GM06990 (cell line): ENCODE measurements at places on chromosomes 1 and 21.

- no peak for DNase-seq
Measured at GRCh38 chr1:160641323-160642280, 5.2 kb downstream of the SLAMF1 start.

- DNase-seq = no peak
Measured at GRCh38 chr1:83928396-83928795, 70.5 kb downstream of the TTLL7 start.

GRCh38 chr1:79974659-79975058 lies 968.1 kb upstream of the ADGRL4 start:
- no peak for DNase-seq

- no peak for DNase-seq
Measured at GRCh38 chr21:44795342-44795741, 6.3 kb downstream of the UBE2G2 start.

- DNase-seq = no peak
Measured at GRCh38 chr1:112399456-112399855, 3.4 kb downstream of the CTTNBP2NL start.

GRCh38 chr1:35929730-35930592 lies 944 bp upstream of the AGO3 start:
- no peak for DNase-seq

DNA sequence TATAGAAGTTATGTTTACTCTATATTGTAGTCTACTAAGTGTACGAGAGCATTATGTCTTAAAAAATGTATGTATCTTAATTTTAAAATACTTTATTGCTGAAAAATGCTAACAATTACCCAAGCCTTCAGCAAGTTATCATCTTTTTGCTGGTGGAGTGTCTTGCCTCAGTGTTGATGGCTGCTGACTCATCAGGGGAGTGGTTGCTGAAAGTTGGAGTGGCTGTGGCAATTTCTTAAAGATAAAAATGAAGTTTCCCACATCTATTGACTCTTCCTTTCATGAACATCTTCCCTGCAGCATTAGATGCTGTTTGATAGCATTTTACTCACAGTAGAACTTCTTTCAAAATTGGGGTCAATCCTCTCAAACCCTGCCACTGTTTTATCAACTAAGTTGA lies 95.8 kb downstream of the CDC7 start:
- no peak for DNase-seq

- DNase-seq = no peak
Measured at GRCh38 chr1:16971341-16972188, 8.9 kb downstream of the MFAP2 start.

GRCh38 chr1:21956720-21957552 lies 19.8 kb upstream of the HSPG2 start:
- no peak for DNase-seq

DNA sequence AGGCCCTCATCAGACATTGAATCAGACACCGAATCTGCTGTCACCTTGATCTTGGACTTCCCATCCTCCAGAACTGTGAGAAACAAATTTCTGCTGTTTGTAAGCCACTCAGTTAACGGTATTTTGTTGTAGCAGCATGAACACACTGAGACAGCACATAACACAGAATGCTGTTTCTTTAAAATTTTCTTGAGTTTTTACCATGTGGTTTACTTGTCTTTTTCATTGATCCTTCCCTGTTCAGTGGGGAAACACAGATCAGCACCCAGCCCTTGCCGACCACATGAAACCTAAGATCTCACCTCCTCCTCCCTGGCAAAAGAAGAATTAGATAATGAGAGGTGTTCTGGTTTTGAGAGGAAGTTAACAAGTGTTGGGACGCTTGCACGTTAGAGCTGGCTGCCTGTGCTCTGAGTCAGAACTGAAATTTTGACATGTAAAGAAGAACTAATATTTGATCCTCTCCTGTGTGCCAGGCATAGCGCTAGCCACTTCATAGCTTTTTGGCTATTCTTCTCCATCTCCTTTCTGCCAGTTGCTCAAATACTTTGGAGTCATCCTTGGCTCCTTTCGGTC lies 179.6 kb downstream of the DHRS3 start:
- peak; percentile 50 for DNase-seq

- DNase-seq = no peak
Measured at GRCh38 chr21:44919111-44919912, 1.4 kb downstream of the ITGB2 start.

DNA sequence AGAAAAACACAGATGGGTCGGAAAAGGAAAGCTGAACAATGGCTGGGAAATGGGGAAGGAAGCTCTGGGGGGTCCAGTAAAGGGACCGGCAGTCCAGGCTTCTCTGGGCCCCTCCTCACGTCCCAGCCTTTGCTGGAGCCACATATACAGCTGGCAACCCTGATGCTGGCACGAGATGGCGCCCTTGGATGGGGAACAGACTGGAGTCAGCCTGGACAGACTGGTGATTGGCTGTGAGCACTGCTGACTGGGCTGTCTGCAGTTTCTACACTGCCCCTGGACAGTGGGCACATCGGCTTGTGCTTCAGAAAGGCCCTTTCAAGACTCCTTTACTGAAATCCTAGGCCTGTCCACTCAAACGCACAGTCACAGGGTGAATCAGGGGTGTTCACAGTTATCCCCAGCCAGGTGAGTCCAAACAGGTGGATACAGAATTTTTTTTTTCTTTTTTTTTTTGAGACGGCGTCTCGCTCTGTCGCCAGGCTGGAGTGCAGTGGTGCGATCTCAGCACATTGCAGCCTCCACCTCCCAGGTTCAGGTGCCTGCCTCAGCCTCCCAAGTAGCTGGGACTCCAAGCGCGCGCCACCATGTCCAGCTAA lies 31.1 kb upstream of the ZBTB40 start:
- DNase-seq = peak; percentile 26

GRCh38 chr1:170670802-170671628 lies 7.1 kb downstream of the PRRX1 start:
- no peak for DNase-seq

GRCh38 chr21:29726044-29726443 lies 213.8 kb downstream of the GRIK1 start:
- no peak for DNase-seq

DNA sequence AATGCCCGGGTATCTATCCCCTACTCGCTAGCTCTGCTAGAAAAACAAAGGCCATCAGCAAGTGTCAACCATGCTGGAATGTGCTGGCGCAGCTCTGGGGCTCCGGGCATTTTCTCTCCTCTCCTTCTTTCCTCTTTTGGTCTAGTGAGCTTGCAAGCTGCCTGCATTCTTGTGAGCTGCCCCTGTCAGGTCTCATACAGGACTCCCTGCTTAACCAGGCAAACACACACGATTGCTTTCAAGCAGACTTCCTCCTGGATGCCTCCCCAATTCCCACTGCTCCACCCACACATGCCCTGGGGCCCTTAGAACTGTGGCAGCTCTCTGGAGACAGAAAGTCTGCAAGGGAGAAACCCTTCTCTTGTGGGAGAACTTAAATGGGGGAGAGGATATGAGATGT lies 35.7 kb upstream of the SUCO start:
- DNase-seq = no peak

DNA sequence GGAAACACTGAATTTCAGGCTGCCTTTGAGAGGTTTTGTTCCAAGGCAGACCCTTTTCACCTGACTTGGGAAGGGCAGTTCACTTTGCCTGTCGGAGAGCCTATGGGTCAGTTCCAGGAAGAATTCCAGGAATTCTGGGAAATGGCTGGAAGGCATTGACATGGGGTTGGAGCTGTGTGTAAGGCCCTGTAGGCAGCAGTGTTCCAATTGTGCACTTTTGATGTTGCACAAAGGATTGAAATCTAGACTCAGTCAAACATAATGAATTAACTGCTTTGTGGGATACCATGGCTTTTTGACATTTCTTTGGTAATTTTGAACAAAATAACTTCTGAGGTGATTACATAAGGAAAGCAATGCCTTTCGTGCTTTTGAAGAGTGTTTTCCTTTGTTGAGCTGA lies 184.6 kb downstream of the SDCCAG8 start:
- no peak for DNase-seq

DNA sequence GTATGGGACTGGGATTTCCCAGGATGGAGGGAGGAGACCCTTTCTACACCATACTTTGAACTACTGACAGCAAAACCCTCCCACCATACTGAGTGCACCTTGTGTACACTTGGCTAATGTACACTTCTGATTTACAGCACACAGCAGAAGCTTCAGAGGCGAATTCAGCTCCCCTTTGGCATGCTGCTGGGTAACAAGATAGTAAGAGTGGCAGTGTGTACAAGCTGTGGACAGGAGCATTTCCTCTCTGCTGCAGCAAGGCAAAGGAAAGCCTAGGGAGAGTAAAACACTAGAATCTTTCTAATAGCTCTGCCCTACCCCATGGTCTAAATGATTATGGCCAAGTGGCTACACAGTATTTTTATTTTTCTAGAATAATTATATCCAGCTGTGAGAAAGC lies 83.9 kb upstream of the ARTN start:
- DNase-seq = no peak

DNA sequence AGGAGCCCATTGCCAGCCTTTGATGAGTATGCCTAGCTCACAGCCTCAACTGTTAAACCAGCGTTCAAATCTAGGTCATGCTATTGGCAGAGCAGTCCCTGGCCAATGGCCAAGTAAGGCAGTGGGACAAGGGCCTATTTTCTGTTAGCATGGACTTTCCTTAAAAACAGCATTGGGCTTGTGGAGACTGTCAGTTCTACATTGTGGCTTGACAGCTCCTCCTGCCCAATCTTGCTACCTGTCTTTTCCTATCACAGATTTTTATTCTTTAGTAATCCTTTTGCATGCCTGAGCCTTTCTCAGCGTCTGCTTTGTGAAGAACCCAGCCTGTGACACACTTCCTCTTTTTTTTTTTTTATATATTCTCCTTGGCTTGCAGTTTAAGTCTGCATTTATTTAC lies 56.4 kb downstream of the DIP2A start:
- DNase-seq = no peak

DNA sequence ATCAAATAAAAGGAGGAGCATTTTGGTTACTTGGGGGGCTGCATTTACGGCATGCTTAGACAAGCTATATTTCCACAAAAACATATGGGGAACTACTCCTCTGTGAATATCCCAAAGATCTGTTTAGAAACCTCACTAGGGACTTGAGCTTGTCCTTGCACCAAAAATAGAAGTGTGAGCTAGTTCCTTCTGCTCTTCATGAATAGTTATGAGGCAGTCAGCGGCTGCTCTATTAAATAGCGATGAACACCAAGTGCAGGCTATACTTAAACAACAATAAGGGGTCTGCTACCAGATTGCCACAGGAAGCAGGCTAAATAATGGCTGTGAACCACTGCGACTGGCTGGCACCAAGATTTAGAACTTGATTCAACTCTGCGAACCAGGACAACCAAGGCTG lies 190.1 kb downstream of the PCP4 start:
- DNase-seq = no peak

DNA sequence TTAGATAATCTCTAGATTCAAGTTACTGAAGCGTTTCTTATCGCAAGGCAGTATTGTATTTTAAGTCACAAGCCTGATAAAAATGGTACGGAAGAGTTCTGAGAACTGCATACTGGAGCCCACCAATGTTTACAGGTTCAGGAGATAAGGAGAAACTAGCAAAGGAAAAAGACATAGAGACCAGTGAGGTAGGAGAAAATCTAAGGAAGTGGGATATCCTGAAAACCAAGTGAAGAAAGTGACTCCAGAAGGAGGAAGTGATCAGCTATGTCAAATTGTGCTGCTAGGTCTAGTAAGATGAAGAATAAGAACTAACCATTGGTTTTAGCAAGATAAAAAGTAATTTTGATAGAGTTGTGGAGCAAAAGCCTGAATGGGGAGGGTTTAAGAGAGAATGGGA lies 31.0 kb upstream of the ACADM start:
- DNase-seq = no peak

DNA sequence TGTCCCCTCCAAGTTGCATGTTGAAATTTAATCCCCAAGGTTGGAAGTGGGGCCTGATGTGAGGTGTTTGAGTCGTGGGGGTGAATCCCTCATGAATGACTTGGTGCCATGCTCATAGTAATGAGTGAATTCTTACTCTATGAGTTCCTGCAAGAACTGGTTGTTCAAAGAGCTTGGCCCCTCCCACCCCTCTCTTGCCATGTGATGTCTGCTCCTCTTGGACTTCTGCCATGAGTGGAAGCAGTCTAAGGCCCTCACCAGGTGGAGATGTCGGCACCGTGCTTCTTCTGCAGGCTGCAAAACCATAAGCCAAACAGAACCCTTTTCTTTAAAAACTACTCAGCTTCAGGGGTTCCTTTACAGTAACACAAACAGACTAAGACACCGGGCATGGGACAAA lies 14.3 kb downstream of the G0S2 start:
- no peak for DNase-seq

DNA sequence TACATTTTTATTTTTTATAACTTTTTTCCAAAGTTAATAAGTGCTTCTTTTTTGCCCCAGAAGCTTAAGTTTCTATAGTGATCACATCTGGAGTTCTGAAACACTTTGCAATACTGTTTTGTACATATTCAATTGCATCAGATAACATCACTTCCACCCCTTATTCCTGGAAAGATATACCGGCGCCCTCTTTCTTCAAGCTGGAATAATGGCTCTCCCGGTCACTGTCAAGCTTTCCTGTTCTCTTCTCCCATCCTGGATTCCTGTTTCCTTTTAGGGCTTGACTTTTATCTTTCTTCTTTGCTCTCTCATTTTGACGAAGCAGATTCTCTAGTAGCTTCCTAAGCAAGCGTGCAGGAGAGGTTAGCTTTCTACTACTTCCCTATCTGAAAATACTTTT lies 1866.8 kb downstream of the MRPL39 start:
- no peak for DNase-seq

DNA sequence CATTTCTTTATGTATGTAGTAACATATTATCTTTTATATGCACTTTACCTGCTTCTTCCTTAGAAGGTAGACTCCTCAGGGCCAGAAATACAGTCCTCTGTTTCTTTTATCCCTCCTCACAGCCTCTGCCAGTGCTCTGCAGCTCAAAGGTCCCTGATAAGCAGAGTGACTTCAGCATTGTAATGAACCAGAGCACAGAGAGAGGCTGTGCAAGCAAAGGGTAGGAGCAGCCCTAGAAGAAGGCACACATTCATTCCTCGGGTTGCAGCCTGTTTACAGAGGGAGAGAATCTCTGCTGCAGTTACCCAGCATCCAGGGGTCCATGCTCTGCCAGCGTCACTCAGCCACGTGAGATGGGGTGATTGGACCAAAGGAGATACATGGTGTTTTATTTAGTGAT lies 101.1 kb downstream of the RHOU start:
- DNase-seq = no peak

DNA sequence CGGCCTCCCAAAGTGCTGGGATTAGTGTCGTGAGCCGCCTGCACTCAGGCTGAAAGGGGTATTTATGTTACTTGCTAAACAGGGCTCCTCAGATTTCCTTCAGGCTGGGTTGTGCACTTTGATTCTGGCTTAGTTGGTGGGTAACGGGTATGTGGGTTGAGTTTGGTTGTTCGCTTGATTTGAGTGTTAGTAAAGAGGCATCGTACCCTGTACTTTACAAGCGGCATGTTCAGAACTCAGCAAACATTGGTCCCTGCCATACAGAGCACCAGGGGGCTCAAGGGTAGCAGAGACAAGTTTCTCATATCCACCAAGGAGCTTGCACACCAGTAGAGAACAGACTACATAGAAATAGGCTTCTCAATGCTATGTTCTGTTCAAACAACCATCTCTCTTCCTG lies 147.8 kb downstream of the PGBD5 start:
- no peak for DNase-seq

GRCh38 chr1:52848423-52848822 lies 5.9 kb downstream of the ZYG11A start:
- no peak for DNase-seq
